T-helper 17 cell (primary cell): ENCODE measurements at places on chromosomes 6 and 20.

DNA sequence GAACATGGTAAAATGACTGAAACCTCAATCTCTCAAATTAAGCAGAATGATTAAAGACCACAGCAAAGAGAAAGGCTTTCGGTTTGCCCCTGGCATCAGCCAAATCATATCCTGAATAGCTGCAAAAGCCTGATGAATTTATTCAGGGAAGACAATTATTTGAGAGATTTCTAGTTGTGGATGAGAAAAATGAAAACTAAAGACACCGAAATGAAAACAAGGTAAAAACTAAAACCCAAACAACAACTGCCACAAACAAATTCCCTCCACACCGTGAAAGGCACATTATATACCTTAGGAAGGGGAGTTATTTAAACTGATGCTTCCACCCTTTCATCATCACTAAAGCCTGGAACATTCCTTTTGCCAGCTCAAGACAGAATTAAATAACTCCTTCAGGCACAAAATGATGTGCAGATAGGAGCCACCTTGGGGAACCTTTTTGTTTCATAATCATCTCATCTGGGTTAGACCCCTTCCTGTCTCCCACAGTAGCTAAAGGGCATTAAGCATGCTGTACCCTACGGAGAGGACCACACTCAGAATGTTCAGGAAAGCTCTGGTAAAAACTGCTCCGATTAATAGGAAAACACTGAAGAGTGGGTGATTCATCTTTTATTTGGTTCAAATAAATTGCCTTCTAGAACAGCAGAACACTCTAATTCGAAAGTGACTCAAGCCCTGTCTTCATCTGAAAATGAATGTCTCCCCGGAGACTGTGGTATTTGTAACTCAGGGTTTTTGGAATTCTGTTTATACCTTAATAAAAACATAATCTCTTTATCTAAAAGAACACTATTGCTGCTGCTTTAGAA, 9.1 kb upstream of the ANKRD60 start:
- DNase-seq: no peak

- no peak for DNase-seq
These were observed 15.0 kb upstream of the AKIRIN2 start for GRCh38 chr6:87716928-87717614.

DNA sequence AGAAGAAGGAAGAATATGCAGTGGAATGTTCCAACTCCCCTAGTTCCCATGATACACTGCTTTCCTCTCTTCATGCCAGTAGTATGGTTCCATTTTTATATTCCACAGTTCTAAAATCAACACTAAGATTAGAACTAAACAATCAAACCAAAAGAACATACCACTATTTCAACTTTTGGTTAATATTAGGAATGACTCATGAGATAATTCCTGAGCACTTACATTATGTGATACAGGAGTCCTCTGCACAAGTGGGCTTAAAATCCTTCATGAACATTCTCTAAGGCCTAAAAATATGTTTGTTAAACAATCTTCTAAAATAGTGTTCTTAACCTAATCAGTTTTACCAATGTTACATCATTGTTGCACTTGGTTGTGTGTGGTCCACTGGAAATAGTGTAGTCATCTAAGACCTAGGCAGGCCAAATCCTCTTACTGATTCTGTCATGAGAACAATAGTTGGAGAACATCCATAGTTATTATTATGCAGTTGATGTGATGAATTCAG, 30.3 kb upstream of the RCAN2 start:
- DNase-seq: no peak

GRCh38 chr6:117444600-117444999, 18.9 kb upstream of the ROS1 start:
- DNase-seq: no peak

DNA sequence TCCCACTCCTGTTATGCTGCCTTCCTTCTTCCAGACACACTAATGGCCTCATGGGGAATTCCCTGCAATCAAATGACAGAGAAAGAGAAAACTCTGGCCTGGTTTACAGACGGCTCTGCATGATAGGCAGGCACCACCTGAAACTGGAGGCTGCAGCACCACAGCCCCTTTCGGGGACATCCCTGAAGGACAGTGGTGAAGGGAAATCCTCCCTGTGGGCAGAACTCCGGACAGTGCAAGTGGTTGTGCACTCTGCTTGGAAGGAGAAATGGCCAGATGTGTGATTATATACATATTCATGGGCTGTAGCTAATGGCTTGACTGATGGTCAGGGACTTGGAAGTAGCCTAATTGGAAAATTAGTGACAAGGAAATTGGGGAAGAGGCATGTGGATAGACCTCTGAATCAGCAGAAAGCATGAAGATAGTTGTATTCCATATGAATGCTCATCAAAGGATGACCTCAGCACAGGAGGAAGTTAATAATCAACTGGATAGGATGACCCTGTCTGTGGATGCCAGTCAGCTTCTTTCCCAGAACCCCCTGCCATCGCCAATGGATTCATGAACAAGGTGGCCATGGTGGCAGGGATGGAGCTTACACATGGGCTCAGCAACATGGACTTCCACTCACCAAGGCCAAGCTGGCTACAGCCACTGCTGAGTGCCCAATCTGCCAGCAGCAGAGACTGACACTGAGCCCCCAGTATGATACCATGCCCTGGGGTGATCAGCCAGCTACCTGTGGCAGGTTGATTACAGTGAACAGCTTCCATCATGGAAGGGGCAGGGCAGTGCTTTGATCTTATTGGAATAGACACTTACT, 44.5 kb upstream of the VSX1 start:
- DNase-seq: no peak
